ENCODE measurements at places on chromosomes 5 and 9. TPM values are rescaled to one million over a fixed set of nuclear protein-coding genes. Genes with fewer than 3 reads are reported as not detected.

Gene CBY3
- total RNA-seq, result not detected

Gene PCDHA4
- total RNA-seq, result 0.79 TPM

Gene NR5A1
- not detected for total RNA-seq

Gene HNRNPAB
- total RNA-seq, result 126 TPM

Gene NR2F1
- 69.1 TPM for total RNA-seq

Gene ANKRD31
- total RNA-seq, result 0.09 TPM

DNA sequence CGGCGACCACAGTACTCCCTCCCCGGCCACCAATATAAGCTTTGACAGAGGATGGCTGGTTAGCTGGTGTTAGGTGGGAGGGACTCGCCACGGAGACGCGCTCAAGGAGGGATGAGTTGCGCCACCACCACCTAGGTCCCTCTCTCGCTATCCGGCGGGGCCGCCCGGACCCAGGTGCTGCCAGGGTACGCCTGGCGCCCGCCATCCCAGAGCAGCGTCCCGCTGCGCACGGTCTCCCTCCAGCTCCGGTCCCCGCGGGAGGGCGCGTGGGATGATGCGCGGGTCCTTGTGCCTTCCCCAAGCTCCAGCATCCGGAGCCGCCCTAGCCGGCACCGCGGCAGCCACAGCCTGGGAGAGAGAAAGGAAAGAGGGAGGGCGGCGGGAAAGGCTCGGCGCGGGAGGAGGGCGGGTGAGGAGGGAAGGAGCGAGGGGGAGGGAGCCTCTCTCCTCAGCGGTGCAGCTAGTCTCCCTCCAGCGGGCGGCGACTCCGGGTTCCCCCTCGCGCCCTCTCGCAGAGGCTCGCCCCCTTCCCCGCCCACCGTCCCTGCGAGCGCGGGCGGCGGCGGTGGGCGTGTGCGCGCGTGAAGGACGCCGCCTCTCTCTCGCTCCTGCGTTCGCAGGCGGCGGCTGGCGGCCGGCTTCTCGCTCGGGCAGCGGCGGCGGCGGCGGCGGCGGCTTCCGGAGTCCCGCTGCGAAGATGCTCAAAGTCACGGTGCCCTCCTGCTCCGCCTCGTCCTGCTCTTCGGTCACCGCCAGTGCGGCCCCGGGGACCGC lies at the start of gene CAMK4:
CAMK4 (plus strand) TSS at position 598 of the 774 bp plus-strand sequence; CDS start at position 698, 100 bp downstream.
- peak; percentile 79 for DNase-seq

DNA sequence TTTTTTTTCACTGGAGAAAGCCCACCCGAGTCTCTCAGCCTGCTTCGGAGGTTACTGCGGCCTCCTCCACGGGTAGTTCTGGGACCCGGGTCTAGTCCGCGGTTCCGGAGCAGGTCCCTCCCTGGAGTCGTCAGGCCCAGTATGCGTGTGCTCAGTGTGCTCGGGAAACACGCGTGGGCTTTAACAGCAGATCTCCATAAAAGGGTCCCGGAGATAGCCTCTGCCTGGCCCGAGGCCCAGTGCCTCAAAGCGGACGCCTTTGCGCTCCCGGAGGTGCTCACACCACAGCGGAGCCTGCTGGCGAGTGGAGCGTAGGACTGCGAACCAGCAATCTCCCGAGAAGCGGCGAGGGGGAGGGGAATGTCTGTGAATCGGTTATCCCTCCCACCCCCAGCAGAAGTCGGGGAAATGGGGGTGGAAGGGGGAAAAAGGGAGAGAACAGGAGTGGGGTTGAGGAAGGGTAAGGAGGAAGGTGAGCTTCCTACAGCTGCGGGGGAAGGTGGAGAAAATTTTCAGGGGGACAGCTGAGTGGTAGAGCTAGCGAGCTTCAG lies 28.7 kb downstream of the CDKN2A start:
- DNase-seq, result peak; percentile 44

- DNase-seq, result no peak
These were observed 48.4 kb upstream of the SMIM23 start for GRCh38 chr5:171736976-171737891.

DNA sequence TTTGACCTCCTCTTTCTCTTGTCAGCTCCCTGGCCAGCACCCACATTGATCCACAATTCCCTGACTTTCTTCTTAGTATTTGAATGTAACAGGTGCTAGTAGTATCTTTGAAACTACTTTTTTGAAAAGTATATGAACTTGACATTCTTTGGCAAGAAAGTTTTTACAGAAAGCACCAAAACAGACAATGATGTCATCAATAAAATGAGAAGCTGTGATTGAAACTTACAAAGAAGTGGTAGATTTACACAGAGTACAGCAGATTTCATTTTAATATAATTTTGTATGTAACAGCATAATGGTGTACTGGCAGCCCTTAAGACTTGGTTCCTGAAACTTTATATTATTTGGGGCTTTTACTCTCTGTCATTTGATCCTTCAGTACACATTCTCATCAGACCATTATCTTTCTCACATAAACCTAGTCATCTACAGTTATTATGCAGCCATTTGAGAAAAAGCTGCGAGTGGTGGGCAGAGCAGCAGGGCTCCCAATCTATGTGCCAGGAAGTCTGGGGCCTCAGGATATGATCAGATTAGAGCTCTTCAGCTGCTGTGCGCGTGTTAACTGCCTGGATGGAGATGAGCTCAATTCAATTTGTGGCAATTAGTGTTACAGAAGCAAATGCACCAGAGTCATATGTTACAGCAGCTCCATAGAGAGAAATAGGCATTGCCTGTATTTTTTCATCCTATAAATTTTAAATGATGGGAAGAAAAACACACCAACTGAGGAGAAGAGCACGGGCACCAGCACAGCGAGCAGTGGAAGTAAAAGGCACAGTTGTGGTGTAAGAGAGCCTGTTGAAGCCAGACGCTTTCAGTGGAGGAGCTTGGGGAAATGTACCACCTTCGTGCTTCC lies 126.1 kb downstream of the STARD4 start:
- DNase-seq, result no peak

DNA sequence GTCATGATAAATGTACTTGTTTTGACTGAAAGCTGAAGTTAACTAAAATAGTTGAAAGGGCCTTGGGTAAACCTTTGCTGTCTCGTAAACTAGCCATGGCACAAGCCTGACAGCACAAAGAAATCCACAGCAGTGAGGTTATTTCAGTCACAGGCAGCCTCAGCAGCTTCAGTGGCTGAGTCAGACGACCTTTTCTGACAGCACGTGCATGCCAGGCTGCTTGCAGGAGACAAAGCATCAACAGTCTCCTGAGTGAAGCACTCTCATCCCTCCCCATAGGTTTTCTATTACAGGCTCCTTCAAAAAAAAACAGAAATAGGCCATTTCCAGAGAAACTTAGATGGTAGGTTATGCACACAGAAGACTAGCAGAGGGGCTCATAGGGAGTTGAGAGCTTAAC lies 34.6 kb downstream of the OXCT1 start:
- DNase-seq, result no peak

- no peak for DNase-seq
These were observed 250.3 kb downstream of the SLIT3 start for GRCh38 chr5:169050636-169051035.

DNA sequence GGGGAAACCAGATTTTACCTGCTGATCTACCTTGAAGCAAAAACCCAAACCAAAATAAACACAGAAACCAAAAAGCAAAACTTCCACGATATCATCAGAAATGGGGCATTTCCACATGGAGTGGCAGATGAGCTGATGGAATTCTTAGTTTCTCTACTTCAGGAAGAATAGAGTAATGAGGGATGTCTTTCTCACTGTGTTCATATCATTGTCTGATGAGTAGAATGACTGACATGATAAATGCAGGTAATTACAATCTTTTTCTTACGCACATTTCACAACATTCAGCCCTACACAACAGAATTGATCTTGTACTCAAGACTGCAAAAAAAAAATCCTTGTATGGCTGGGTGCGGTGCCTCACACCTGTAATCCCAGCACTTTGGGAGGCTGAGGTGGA lies 23.2 kb upstream of the ANKH start:
- DNase-seq, result no peak

DNA sequence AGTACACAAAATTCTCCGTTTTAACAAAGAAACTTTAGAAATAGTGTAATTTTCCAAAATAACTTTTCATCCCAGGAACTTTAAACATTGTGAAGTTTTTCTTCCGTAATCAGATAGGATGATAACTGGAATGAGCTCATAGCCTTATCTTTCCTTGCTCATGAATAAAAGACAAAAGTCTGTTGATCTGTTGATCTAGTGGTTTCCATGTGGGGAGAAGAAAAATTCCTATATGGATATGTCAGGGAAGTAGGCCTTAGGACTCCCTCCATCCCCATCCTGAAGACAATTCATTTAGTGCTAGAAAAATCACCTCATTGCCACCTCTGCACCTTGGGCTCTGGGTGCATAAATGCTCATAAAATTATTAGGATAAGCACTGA lies 266.6 kb downstream of the SMARCA2 start:
- DNase-seq, result no peak

DNA sequence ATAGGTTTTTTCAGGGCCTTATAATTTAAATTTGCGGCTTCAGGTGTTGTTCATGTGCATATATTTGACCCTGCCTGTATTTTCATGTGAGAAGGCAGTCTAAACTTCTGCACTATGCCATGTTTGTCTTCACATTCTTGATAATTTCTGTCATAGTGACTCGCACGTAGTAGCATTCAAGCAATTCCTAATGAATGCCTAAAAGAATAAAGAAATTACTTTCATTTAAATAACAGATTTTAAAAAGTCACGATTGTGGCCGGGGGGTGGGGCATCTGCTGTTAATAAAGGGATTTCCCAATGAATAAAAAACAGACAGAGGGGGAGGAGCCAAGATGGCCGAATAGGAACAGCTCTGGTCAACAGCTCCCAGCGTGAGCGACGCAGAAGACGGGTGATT lies 318.0 kb downstream of the ADAMTS6 start:
- no peak for DNase-seq

DNA sequence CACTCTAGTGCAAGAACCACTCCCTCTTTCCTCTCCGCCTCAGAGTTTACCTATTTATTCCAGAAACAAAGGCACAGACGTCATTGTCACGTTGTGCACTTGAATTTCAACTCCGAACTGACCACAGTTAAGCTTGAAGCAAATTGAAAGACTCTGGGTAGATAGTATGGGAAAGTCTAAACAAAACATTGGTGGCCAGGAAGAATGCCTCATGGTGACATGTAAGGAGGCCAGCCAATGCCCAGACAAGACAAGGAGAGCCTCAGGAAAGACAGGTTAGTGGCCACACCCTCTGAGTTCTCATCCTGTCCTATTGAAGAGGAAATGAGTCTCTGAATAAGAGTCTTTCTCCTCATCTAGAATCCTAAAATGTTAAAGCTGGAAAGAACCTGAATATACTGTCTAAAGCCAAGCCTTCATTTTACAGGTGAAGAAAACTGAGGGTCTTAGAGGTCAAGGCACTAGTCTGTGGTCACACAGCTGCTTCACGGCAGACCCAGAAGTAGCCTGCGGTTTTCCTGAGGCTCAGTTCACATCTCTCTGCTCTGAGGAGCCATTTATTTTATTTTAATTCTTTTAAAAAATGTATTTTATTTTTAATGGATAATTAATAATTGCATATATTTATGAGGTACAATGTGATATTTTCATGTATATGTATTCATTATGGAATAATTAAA lies 30.2 kb downstream of the ZFAND5 start:
- DNase-seq, result no peak

DNA sequence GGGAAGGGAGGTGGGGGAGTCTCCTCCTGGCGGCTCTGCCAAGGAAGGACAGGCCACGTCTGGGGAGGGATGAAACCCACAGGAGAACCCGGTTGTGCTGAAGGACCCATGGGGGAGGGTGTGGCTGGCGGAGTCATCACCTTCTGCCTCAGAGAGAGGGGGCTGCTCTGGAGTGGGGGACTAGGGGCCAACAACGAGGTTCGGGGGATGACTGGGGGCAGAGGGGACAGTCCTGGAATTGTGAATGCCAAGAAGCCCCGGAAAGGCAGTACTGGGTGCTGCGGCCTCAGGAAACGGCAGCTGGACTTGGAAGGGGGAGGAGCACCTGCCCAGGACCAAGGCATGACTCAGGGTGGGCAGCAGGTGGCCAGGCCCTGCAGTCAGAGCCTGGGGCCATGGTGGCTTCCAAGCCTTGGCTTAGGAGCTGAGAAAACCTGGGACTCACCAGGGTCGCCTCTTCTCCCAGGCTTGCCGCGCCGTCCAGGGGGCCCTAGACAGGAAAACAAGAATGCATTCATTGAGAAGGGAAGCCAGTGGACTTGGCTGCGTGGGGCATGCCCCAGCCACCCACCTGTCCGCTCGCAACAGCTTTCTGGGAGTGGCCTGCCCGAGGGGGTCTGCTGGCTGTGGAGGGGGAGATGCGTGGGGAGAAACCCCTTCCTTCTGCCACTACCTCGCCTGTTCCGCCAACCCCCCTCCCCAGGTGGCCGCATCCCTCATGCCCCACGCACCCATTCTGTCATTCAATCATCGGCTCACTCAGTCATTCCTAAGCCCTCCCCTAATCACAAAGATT lies 74.0 kb upstream of the PHYKPL start:
- DNase-seq, result no peak

DNA sequence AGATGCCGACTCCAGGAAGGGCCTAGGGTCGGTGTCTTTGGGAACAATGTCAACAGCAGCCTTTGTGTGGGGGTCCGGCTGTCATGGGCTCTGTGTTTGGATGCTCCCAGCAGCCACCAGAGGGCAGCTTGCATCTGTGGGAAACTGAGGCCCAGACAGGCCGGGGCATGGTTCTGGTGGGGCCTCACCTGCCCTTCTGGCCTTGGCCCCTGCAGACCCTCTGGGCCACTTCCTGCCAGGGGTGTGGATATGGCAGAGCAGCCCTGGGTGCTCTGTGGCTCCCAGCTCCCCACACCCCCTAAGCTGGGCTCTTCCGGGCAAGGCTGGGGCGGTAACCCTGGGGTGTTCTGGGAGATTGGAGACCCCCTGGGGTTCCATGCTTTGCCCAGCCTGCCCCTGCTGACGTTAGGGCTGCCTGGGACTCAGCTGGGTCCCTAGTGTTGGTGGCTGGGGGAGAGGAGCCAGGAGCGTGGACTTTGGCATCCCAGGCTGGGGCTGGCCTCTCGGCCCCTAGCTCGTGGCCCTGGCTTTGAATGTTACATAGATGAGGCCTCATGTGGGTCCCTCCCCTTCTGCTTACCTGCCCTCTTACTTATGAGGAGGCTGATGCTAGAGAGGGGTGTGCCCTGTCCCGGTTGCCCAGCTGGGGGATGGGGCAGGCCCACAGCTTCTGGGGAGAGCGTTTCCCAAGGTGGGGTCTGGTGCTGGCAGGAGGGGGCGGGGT lies 38.3 kb downstream of the RXRA start:
- DNase-seq, result no peak

DNA sequence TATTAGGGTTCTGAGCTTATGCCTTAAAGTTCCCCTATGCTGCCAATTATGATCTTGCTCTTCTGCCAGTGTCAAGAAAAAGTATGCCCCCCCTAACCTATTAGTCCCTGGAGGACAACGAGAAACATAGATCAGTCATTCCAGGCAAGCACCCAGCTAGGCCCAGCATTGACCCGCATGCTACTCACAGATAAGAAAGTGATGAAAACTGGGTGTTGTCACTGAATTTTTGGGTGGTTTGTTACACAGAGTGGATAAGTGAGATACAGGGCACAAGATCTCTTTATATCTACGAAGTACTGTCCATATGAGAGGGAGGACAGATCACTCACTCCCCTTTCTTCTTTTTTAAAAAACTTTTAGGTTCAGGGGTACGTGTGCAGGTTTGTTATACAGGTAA lies 6.4 kb upstream of the TEX48 start:
- no peak for DNase-seq

All from left lung (tissue), 14 donors.